CD4-positive, alpha-beta T cell treated with Interleukin-10 for 1 hour (primary cell): ENCODE measurements at places on chromosomes 1 and 21.
A peak's percentile ranks its signal among the peaks of the same experiment; 100 is the strongest.

DNA sequence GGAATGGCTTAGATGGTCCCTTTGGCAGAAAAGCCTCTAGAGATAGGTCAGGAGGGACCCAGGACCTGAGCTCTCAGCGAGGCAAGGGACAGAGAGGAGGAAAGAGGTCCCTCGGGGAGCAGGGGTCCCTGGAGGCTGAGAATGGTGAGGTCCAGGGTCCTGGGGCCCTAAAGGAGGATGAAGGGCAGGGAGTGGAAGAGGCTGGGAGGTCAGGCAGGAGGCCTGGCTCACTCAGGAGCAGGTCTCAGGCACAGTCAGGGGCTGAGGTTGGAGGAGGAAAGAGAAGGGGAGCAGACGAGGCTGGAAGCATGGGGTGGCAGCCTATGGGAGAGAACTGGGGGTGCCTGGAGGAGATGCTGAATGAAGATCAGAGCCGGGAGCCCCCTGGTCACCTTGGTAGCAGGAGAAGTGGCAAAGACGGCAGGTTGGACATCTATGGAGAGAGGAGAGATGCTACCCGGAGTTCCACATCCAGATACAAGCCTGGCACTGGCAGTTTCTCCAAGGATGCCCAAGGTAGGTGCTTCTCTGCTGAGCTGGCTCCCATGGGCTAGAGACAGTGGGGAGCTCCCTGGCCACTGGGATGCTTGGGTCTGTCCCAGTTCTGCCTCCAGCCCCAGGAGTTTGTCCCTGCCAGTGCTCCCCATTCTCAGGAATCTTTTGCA, 22.6 kb downstream of the IGFN1 start:
- no peak for DNase-seq

- DNase-seq: no peak
Measured at GRCh38 chr1:89527256-89527655, 2.6 kb downstream of the LRRC8B start.

DNA sequence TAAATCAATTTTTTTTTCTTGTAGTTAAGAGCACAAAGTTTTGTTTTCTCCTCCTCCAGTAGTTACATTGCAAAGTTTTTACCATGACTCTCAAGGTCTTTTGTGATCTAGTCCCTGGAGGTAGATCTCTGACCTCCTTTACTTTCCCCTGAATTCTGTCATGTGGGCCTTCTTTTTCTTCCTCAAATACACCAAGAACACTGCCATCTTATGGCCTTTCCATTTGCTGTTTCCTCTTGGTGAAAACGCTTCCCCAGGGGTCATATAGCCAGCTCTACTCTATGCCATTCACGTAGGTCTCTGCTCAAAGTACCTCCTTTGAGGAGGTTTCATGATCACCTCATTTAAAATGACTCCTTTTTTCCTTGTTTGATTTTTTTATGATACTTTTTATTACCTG, 2.7 kb downstream of the DDX20 start:
- DNase-seq: no peak

GRCh38 chr1:19478322-19478721, 7.0 kb downstream of the CAPZB start:
- no peak for DNase-seq

- no peak for DNase-seq
Measured at GRCh38 chr1:24957016-24957807, 27.1 kb upstream of the RUNX3 start.

GRCh38 chr1:194369622-194370021, 1183.2 kb upstream of the B3GALT2 start:
- no peak for DNase-seq

DNA sequence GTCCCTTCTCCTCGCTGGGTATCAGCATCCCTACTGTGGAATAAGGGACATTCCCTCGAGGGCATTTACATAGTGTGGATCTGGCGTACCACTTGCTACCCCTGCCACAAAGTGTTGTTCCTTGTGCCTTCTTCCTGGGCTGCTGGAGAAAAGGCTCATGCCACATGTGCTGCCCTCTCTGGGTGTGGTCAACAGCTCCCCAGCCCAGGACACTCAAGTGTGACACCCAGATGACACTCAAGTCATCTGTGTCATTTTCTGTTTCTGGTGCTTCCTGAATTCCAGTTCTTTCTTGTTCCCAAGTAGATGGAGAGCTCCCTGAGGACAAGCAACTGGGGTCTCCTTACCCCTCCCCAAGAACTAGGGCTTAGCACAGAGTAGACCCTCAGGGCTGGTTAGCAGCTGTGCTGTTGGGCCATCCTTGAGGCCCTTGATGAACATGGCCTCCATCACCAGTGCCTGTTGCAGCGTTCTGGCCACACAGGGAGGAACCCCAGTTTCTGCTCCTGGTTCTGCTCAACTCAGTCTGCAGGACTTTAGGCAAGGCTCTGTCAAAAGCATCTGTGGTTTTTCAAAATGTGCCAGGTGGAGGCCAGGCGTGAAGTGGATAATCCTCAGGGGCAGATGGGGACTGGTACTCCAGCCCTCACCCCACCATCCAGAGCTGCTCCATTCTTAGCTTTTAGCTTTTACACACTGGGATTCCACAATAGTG, 49.0 kb upstream of the CLIC4 start:
- no peak for DNase-seq

DNA sequence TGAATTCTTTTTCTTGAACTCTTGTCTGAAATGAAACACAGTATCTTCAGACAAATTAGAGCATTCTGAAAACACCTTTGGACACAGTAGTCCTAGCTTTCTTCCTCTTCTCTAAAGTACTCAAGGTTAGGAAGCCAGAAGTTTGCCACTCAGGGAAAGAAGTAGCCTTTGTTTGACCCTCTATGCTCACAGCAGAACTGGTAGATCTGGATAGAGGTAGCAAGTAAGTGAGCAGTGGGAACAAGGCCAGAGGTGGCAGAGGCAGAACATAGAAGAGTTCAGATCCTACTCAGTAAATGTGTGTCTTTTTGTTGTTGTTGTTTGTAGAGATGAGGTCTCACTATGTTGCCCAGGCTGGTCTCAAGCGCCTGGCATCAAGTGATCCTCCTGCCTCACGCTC, 7.4 kb upstream of the PIGR start:
- no peak for DNase-seq

DNA sequence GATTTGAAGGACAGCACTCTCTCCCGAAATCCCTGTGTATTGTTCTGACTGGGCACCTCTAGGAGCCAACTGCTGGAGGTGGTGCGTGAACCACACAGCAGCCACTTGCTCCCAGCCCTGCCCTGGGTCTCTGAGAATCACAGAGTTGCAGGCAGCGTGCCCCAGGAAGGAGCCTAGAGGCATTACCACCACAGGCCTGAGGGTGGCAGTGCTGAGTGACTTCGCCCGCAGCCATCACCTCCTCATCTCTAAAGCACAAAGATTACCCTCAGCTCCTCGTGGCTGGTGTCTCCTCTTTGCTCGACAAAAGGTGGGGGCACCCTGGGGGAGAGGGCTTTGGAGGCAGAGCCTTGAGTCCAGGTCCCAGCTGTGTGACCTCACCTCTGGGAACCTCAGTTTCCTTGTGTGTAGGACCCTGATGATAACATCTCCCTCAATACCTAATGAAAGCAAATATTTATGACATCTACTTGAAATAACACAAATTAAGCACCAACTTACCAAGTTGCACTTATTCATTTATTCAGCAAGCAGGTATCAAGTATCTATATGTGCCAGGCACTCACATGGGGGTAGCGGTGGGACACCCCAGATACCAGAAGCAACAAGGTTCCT, 86.3 kb downstream of the VWA5B1 start:
- DNase-seq: peak; percentile 42

DNA sequence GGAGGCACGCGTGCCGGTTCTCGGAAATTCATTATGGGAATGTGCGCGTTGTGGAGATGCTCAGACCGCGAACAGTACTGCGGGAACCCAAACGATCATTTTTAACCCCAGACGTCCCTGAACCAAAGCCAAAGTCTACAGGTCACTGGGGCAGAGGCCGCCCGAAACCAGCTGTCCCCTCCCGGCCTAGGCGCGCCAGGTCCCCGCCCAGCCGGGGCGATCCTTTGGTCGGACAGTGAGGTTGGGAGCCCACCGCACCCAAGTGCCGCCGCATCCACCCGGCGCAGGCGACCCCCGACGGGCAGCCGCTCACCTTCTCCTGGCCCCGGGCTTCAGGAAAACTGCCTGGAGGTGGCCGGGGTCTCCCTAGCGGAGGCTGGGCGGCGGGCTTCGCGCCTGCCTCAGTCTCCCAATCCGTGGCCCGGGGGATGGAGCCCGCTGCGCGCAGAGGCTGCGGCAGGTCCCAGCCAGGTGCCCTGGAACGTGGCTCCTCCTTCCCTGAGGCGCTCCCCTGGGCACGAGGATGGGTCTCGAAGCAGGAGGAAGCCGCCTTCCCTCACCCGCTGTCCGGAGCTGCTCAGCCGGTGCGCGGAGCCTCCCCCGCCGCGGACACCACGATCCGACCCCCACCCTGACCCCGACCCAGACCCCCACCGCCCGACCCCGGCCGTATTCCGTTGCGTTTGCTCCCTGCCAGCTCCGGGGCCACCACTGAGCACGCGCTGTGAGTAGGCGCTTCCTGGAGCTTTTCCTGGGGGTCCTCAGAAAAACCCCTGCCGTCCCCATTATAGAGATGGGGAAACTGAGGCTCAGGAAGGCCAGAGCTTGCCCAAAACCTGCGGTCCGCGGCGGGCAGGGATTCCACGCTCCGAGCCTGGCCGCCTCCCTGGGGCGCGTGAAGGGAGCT, 8.1 kb upstream of the SLX9 start:
- no peak for DNase-seq

DNA sequence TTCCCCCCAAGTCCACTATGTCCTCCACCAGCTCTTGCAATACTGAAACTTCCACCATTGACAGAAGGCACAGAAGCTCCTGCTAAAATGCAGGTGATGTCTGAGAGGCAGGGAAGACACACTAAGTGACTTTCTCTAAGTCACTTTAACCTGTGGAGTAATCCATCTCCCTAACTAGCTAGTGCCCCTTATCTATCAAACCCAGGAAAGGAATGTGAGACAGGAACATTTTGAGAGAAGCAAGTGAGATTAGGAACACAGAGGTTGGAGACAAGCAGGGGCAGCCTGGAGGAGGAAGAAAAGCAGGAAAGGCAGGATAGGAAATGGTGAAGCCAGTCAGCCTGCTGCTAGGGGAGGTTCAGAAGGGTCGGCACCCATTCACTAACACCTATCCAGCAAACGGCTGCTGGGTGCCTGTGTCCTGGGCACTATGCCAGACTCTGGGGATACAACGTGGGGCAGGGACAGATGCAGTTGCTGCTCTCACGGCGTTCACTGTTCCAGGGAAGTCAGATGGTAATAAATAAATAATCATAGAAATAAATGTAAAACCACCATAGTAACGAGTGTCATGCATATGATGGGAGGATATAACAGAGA, 7.0 kb downstream of the GPA33 start:
- DNase-seq: no peak

- peak; percentile 75 for DNase-seq
Measured at GRCh38 chr1:6423321-6423999, 1.1 kb upstream of the ESPN start.

GRCh38 chr1:182175361-182175931, 113.9 kb upstream of the ZNF648 start:
- DNase-seq: no peak

GRCh38 chr1:23037081-23037740, 17.9 kb downstream of the KDM1A start:
- no peak for DNase-seq

GRCh38 chr1:63880958-63881576, 107.2 kb downstream of the ROR1 start:
- no peak for DNase-seq

DNA sequence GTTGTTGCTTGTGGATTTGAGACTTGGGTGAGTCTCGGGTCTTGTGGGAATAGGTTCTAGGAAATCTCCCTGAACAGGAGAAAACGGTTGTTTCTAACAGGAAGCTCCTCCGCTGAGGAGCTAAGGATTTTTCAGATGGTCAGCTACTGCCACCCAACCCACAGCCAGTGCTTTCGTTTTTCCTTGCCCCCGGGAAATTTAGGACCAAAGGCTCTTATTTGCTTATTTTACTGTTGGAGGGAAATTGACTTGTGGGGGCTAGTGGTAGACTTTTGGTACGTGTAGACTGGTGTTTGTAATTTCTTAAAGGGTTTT, 792 bp downstream of the SNX7 start:
- no peak for DNase-seq
